KG1 (cell line): ENCODE measurements at places on chromosomes 7 and 10.

DNA sequence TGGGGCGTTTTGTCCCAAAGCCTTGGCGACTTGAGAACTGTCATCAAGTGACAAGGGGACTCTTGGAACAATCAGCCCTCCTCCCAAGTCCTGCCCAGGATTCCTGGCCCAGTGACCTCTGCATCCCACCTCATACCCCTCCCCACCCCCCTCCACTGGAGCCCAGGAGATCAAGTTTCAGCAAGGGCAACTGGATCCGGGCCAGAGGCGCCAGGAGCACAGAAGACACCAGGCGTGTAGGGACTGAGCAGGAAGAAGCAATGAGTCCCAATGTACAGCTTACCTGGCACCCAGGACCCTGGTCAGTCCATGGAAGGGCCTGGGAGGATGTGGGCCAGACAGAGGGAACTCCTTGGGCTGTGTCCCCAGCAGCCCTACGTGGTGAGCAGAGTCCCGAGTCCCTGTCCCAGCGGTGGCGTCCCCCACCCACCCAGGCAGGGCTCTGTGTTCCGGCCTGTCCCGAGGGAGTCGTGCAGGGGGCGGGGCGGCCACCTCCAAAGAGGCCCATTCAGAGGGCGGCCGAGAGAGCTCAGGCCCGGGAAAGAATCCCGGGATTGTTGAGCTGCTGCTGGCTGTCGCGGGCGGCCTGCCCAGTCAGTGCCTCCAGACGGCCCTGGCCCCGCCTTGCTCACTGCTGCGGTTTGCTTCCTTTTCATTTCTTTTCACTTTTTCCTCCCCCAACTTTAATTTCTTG lies 254.1 kb downstream of the TNS3 start:
- DNase-seq: no peak

- no peak for DNase-seq
Observed at GRCh38 chr10:113929522-113929921, 75.1 kb downstream of the NHLRC2 start.

DNA sequence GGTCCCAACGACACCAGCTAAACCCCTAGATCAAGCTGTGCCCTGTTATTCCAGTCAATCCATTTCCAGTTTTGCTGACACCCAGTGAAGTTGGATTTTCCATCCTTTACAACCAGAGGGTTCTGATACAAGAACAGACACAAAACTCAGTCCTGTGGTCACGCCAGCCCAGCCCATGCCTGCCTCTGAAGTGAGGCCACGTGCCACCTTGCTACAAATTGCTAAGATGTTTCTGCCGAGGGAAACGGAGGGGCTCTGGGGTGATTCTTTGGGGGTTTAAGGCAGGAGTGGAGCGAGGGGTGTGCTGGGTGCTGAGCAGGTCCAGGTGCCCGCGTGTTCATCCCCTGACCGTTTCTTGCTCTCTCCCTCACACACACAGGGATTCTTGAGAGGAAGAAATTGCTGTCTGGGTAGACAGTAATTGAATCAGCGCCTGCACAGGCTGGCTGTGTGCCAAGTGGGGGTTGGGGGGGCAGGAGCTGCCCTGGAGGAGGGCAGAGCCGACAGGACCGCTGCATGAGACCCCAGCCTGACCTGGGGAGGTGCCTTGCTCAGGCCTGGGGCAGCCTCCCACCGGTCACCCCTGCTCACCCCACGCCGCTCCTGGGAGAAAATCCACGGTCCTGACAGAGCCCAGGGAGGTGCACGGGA lies 38.1 kb downstream of the ADAP1 start:
- no peak for DNase-seq

GRCh38 chr10:24533981-24534380 lies 189.7 kb downstream of the ARHGAP21 start:
- DNase-seq: no peak

GRCh38 chr7:90698616-90699015 lies 102.5 kb downstream of the CDK14 start:
- DNase-seq: no peak

DNA sequence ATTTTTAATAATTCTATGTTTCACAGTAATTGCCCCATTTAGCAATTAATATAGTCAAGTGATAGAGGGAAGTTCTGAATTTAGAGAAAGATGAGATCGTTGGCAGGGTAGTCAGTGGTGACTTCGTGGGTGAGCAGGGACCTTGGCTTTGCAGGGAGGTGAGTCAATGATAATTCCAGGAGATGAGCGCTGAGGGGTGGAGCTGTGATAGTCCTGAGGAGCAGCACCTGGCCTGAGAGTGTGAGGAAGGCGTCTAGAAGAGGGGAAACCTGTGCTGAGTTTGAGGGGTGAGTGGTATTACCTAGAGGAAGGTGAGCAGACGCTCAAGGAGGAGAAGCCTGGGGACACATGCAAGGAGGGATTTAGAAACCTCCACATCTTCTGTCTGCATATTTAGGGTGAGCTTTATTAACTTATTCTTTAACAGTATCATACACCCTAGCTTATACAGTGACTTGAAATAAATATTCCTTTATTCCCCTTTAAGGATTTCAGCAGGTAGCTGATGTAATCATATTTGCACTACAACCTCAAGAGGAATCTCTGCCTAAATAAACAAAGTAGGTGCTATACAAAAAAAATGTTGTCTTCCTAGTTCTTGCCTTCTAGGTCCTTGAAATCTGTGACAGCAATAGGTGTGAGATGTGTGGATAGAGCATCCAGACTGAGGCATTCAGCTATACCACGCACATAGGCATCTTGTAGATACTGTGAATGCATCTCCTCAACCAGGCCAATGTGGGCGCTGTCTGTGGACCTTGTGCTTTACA lies 2.1 kb upstream of the TRIL start:
- DNase-seq: no peak

DNA sequence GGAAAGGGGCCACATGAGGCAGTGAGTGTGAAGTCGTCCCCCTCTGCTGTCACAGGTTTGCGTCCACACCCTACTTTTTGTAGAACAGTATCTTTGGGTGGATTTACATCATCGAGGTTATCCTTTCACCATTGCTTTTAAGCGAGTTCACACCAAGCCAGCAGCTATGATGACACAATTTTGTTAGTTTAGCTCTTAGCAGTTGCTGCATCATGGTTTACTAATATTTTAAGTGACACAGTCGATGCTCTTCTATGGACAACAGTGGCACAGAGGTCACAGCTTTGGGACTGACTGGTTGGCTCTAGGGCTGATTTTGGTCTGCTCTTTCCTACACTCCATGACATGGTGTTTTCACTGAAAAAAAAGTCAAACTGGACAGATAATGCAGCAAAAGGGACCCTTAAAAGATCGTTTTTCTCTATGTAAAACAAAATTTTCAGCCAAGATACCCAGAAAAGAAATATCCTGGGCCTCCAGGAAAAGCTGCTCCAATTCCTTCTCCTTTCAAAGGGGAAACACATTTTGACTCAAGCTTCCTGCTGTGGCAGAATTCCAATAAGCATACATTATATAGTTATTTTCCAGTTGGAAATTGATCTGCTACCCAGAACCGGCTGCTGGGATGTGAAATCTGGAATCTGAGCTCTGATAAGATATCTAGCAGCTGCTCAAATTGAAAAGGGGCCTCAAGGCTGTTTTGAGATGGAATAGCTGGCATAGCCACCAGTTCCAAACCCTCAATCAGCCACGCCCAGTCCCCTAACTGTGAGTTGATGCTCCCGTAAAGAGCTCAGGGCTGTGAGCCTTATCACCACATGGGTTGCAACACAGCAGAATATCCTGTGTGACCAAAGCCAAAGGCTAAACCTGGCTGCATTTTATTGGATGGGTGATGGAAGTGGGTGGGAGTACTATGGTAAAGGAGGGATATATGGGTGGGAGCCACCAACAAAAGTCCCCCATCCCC lies 114.2 kb downstream of the SMURF1 start:
- no peak for DNase-seq

DNA sequence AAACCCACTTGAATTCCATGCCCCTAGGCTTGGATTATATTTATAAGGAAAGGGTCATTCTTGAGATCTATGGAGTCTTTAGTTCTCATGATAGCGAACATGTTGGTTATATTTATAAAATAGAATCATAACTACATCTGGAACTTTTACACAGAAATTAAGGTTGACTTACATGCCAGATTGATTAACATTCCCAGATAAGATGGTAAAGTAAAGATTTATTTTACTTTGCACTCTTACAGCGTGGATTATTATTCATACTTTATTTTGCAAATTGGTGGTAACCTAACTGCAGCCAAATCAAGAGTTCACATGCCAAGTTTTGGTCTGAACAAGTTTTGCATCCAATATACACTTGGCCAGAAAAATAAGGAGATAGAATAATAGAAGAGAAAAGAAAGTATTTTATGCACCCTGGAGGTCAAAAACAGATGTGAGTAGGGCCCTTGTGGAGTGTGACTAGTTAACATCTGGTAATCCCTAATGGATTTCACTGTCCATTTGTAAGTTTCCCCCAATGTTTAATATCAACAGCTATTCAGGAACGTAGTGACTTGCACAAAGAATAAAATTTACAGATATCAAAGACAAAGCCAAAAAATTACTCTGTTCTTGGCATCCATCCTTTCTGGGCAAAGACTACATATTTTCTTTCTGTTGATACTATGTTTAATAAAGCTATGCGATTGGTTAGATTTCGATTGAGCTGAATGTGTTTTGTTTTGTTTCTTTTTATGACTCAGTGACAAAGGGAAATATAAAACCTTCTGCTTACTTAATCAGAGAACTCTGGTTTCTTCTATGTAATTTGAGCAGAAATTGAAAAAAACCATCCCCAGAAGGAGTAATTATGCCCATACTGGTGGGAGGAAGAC lies 10.1 kb upstream of the TMEM26 start:
- no peak for DNase-seq

DNA sequence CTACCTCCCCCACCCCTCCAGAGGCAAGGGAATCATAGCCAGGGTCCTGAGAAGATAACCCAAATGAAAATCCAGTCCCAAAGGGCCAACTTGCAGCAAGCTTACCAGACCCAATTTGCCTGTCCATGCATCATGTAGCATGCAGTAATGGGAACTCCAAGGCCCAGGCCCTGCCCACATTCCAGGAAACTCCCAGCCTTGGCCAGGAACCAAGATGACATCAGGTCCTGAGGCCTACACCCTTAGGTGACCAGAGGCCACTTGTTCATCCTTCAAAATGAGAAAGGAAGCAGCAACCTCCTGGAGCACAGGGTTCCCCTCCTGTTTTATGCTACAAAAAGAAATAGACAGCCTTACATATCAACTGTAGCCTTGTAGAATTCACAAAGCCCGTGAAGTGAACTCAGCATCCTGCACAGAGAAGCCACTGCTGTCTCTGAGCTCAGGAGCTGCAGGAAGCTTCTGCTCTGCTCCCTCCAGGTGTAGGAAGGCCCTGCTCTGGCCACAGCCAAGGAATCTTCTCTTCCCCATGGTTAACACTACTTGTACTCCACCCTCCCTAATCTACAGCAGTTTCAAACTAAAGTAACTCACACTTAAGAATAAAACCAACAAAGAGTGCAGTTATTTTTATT lies 30.3 kb upstream of the GRB10 start:
- no peak for DNase-seq

DNA sequence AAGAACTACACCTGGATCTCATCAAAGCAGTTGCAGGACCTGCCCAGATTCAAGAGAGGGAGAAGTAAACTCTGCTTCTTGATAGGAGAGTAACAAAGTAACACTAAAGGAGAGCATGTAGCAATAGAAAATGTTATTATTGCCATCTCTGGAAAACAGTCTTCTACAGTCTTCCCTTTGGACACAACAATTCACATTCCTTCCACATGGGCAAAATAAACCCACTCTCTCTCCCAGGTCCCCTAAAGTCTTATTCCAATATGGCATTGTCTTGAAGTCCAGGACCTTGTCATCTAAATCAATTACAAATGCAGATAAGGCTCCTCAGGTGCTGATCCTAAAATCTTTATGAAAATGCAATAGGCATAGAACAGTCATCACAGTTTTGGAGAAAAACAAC lies 10.3 kb upstream of the WNT2 start:
- no peak for DNase-seq

GRCh38 chr7:1234881-1235500 lies 2.3 kb downstream of the UNCX start:
- no peak for DNase-seq

- no peak for DNase-seq
Observed at GRCh38 chr7:86411814-86412213, 231.9 kb upstream of the GRM3 start.

- no peak for DNase-seq
Observed at GRCh38 chr7:28228396-28228795, 47.8 kb upstream of the JAZF1 start.

DNA sequence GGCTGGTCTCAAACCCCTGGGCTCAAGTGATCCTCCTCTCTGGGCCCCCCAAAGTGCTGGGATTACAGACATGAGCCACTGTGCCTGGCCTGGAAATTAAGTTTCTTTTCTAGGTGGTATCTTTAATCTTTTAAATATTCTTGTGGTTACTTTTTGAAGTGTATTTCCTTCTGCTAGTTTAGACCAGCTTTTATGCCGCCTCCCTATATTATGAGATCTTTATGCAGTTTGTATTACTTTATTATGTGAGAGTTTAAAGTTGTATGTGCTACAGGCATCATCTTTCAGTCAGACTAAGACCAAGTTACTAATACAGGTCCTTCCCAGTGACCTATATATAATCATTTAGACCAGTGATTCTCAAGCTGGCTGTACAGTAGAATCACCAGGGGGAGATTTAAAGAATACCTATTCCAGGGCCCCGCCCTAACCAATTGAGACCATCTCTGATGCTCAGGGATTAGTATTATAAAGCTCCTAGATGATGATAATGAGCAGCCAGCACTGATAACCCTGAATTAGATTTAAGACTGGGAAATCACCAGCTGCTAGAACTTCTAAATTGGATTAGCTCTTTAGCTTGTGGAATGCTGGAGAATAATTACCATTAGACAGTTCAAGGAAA lies 11.3 kb downstream of the INPP5F start:
- no peak for DNase-seq

- no peak for DNase-seq
Observed at GRCh38 chr7:38978491-38978890, 782 bp downstream of the POU6F2 start.

- DNase-seq: no peak
Observed at GRCh38 chr10:119783665-119784027, 57.8 kb downstream of the INPP5F start.

DNA sequence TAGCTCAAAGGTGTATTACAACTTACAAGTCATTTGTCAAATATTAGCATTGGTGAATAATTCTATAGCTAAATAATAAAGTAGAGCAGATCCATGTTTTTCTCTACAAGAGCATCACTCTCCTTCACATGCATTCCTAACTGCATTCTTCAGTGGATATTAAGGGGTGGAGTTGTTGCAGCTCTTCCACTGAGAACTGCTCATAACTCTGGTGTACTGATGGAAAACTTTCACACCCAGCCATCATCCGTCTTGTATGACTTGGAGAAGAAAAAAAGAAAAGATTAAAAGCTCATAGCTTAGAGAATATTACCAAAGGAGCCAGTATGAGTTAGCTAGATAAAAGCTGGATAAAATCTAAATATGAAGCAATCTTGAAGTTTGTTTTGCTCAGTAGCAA lies 10.2 kb upstream of the FAM13C start:
- DNase-seq: no peak

DNA sequence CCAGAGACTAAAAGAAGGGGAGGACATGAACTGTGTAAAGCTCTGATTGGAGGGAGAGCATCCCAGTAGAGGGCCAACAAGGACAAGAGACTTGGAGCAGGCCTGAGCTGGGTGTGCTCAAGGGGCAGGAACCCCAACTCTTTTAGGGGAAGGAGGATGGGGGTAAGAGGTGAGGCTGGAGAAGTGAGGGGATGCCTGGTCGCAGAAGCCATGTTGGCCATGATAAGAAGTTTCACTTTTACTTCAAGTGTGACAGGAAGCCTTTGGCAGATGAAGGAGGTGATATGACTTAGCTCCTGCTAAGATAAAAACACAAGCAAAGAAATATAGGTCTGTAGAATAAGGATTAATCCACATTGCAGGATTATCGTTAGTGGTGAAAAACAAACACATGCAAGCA lies 208.3 kb downstream of the JAZF1 start:
- DNase-seq: no peak

- no peak for DNase-seq
Observed at GRCh38 chr10:100745882-100746783, 751 bp downstream of the PAX2 start.
